ENCODE measurements at places on chromosomes 2 and 18.

GRCh38 chr2:124211461-124211860 lies 186.4 kb downstream of the CNTNAP5 start:
- no peak for DNase-seq

GRCh38 chr18:25927830-25928229 lies 162.6 kb downstream of the SS18 start:
- DNase-seq, result no peak

GRCh38 chr2:52810460-52810859 lies 957.1 kb upstream of the CHAC2 start:
- DNase-seq, result no peak

DNA sequence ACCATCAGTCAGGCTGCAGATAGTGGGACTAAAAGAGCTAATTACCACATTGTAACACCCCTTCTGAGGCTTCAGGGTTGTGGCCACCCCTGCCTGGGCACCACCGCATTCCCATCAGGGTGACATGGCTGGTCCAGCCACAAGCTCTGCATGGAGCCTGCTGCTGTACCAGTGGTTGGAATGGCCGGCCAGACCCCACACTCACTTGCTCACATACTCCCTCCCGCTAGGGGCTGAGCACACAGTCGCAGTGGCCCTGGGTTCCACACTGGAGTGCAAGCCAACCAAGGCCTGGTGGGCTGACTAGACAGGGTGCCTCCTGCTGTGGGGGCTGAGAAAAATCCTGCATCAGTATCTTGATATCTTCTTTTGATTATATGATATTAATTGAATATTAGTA lies 182.8 kb upstream of the STK17B start:
- DNase-seq, result no peak

DNA sequence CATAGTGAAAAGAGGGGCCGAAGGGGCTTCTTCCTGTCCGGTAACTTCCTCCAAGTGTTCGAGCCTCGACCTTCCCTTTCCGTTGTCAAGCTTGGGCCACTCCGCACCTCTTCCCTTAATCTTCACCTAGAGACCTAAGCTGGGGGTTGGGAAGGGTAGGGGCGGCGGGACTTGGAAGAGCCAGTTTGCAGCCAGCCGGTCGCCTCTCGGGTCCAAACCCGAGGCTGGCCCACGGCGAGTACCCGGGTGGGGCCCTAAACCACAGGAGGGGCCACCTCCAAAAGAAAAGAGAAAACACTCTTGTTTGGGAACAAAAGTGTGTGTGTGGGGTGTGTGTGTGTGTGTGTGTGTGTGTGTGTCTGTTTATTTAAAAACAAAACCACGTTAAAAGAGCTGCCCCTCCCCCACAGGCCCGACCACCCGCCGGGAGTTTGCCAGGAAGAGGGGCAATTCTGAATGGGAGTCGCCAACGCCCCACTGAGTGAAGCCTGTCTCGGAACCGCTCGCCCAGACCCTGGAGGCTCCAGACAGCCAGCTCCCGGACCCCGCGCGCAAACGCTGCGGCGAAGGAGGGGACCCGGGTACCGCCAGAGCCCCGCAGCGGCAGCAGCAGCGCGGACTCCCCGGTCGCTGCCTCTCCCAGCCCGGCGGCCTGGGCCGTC lies 488 bp upstream of the RHOB start:
- no peak for DNase-seq

DNA sequence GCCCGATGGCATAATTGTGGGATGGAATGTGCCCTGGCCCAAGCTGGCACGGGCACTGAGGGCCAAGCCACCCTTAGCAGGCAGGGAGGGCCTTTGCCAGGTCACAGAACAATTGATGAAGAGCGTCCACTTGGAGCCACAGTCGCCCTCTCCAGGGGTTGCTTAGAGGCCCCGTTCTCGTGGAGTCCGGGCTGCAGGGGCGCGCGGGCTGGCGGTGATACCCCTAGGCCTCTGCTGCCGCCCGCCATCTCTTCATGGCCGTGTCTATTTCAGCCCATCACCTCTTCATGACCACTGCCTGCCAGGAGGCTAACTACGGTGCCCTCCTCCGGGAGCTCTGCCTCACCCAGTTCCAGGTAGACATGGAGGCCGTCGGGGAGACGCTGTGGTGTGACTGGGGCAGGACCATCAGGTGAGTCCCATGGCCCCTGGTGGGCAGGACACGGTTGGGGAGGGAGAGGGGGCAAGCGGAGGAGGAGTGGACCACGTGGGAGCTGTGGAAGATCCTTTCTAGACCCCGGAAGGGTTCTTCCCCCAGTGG lies 17.6 kb downstream of the RAMP1 start:
- no peak for DNase-seq

DNA sequence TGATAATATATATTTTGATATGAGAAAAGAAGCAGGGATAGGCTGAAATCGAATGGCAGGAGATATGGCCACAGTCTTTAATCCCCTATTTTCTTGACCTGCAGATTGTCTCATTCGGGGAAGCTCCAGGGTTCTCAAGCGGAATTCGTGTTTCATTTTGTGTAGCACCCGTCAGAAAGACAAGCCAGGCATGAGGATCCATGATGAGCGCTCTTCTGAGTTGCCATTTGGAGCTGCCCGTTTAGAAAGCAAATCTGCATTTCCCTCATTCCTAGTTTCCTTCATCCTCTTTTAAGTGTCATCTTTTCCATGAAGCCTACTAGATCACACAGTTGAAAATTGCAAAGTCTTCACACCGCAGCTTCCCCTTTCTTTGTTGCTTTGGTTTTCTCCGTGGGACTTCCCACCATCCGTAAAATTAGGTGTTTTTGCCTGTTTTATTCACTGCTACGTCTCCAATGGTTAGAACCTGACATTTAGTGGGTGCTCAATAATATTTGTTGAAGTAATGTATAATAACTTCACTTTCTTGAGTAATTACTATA lies 16.9 kb downstream of the HNMT start:
- DNase-seq, result no peak
